ENCODE measurements at places on chromosomes 5 and 9.

DNA sequence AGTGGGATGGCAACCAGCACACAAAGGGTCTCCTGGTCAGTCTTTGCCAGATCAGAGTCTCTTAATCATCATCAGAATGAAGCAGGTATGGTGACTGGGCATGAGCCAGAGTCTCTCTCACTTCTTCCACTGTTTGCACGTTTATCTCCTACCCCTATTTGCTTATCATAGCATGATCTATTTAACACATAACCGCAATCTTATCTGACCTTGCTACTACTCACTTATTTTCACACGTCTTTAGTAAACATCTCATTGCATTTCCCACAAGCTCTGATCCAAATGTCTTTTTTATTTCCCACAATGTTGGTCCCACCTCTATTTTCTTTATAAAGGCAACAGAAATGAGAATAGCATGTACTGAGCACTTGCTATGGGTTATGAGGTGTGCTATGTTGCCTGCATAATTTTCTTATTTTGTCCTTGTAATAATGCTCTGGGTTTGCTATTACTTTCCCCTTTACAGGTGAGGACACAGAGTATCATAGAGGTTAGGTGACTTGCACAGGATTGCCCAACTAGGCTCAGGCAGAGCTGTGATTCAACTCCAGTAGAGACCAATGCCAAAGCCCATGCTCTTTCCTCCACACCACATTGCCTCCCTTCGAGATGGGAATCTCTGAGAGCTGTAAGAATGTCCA is 39.7 kb upstream of the IL7R start:
- no peak for DNase-seq

DNA sequence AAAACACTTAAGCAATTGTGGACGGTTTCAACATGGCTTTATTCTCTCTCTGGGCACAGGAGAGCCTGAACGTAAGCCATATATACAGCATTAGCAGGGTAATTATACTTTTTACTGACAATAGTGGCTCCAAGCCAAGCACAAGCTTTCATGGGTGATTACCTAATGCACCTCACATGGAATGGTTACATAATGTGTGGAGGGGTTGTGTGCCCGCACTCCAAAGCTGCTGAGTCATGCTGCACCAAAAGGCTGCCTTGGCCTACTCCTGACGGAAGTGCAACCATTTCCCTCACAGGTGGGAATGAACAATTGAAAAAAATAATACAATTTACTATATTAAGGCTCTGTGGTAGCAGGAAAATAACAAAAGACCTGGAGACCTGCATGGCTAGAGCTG is 86.5 kb upstream of the ATP10B start:
- no peak for DNase-seq

DNA sequence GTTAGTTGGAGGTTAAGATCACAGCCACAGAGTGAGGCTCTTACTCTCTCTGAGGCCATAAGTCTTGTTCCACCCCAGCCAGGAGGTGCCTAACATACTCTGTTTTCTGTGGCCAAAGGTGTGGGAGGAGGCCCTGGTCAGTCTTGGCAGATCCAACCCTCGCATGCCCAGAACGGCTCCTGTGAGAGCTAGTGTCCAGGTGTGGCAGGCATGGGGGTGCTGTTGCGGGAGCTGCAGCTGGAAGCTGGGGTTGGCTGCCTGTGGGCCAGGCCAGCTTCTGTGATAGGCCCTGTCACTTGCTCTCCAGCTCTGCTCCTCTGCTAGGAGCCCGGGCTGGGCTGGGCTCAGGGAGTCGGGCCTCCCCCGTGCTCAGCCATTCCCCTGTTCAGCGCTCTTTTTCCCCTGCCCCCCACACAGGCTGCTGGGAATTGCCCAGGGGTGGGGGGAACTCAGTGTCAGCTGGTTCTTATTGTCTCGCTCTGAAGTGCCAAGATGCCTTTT is 31.6 kb downstream of the IER5L start:
- DNase-seq, result no peak

DNA sequence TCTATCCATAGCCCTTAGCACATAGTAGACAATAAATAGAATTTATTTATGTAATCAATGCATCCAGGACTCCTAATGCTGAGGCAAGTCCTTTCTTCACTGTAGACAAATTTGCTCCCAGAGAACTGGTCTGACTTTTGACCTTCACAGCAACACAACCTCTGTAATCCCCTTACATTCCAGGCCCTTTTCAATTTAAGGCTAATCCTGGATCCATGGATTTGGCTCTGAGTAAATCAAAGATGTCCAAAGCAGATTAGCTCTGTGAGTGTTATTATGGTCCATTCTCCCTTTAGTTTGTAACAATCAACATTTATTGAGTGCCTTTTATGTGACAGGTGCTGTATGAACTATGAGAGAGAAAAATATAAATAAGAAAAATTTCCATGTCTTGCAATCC is 27.4 kb upstream of the TMC1 start:
- DNase-seq, result no peak

DNA sequence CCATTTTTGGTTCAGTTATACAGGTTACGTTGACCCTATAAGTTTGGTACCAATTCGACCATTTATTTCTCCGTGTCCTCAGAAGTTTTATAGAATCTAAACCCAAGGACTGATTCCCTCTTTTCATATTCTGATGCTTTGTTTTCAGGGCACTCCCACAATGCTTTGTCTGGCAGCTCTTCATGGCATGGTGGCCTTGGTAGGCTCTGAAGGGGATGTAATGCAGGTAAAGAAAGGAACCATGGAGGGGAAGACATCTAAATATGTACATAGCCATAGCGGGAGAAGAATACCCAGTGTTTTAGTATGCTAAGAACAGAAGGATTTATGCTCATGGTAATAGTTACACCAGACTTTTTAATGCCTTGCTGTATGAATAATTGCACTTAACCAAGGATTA is 82.7 kb downstream of the HACD4 start:
- DNase-seq, result no peak

GRCh38 chr9:31255211-31255610 is 1129.2 kb upstream of the ACO1 start:
- no peak for DNase-seq

DNA sequence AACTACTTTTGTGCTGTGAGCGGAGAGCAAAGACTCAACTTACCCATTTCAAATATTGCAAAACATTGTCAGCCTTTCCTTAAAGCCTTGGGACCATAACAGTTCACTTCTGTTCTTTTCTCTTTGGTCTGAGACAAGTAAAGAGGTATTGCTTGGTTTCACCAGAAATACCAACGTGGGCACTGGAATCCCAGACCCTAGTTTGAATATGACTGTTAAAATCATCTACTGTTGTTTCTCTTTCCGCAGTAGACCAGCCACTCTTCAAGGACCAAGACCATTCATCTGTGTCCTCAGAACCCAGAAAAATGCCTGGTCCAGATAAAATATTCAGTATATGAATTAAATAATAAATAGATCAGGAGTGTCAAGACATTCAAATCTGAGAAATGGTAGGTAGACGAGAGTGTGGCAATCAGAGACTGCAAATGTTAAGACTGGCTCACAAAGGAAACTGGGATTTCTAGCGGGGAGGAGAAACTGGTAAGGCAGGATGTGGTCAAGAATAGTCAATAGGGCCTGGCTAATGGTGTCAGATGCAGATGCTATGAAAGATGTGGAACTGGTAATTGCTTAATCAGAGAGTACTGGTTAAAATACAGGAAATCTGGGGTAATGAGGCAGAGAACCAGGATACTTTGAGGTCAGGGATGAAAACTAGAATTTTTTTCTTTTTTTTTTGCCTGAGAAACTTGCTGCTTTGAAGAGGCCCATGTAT is 82.1 kb upstream of the IL33 start:
- DNase-seq, result no peak

GRCh38 chr5:5360941-5361520 is 61.4 kb upstream of the ICE1 start:
- no peak for DNase-seq

All from stimulated activated CD8-positive, alpha-beta memory T cell treated with anti-CD3 and anti-CD28 coated beads, Interleukin-15, amount 100 ng/mL, for 1 hour (primary cell).